ENCODE measurements at places on chromosomes 11 and 22.
A peak's percentile ranks its signal among the peaks of the same experiment; 100 is the strongest.

DNA sequence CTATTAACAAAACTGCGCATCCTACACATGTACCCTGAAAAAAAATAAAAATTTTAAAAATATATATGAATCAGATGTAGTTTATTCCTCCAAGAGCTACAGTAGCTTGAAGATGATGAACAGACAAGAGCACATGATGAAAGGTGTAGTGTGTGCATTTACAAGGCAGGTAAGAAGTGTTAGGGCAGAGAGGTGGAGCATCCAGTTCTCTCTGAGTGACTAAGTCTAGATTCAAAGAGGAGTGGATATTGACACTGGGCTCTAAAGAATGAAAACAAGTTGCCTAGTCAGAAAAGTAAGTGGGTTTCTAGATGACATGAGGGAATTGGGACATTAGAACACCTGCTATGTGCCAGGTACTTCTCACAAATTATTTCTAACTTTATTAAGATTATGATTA is 76.0 kb upstream of the CARD18 start:
- no peak for DNase-seq

GRCh38 chr11:6745465-6746015 is 26.2 kb downstream of the OR2AG2 start:
- DNase-seq: no peak

DNA sequence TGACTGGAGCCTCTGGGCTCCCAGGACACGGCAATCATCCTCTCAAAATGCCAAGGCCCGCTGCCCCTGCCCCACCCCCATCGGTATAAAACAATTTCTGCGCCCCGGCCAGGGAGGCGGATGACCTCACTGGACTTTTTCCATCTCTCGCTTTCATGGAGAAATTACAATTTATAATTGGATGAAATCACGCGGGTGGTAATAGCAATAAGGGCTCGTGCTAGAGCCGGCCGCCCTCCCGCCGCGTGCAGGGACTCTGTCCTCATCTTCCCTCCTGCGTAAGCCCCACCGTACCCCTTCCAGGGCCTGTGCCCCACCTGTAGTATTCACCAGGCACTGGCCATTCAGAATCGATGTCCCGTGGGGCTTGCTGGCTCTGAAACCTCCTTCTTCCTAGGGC is 64.5 kb downstream of the MACROD1 start:
- DNase-seq: no peak

- no peak for DNase-seq
Observed at GRCh38 chr11:114685097-114685496, 6.8 kb downstream of the NXPE2 start.

DNA sequence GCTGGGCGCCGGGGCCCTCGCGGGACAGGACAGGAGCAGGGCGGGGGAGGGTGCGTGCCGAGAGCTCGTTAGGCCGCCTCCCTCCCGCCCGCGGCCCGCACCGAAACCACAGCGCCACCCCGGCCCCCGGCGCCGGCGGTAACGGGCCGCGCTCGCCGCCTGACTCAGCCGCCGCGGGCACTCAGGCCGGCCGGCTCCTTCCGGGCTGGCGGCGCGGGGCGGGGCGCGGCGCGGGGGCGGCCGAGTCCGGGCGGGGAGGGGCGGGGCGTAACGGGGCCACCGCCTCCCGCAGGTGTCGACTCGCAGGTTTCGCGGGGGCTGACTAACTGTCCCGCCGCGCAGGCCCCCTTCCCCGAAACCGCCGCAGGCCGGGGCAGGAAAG is at the start of gene AP5B1:
Gene AP5B1, minus strand, starts transcription at position 207 of the 382 bp plus-strand sequence. CDS start 385 bp downstream, outside the sequence.
- DNase-seq: peak; percentile 52

GRCh38 chr11:103529181-103529684 is 420.0 kb downstream of the DYNC2H1 start:
- no peak for DNase-seq

DNA sequence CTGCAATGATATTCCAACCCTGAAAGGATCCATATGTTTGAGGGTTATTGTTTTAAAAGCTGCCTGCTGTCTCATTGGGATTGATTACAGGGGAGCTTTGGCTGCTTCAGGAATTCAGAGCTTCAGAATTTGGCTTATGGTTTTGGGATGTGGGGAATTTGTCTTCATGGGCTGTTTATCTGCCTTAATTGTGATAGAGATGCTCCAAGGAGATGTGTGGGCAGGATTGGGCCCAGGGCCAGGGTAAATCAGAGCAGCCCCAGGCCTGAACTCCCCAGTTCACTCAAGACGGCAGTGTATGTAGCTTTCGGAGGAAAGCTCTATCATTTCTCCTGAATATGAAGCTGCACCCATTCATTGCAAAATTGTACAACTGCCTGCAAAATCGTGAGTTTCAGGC is 88.5 kb downstream of the ALX4 start:
- no peak for DNase-seq

GRCh38 chr22:31360029-31360428 is 13.9 kb upstream of the PATZ1 start:
- DNase-seq: no peak
